Activated naive CD4-positive, alpha-beta T cell treated with Interleukin-2 at 50 U/mL for 16 hours (primary cell): ENCODE measurements at places on chromosomes 4 and X.

DNA sequence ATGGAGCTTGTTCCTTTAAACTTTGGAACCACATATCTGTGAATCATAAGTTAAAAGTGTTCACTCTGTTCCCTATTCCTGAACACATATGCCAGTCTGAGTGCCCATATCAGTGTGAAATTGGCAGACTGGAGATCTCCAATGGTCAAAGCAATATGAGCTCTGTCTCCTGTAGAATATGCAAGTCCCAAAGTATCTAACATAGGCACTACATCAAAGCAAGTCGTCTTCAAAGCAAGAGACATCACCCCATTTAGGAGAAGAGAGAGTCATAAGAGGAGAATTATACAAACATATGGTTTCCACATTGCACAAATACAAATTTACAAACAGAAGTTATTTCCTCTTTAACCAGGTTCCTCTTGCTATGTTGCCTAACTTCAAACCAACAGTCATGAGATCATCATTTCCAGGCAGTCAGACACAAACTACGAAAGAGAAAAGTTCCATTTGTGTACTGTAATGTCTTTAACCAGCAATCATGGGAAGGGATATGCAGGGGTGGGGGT, 9.9 kb upstream of the GK start:
- DNase-seq = no peak

GRCh38 chr4:179803857-179804256, 2361.6 kb upstream of the AGA start:
- no peak for DNase-seq

- no peak for DNase-seq
These were observed 2.0 kb upstream of the FATE1 start for GRCh38 chrX:151713849-151714248.

DNA sequence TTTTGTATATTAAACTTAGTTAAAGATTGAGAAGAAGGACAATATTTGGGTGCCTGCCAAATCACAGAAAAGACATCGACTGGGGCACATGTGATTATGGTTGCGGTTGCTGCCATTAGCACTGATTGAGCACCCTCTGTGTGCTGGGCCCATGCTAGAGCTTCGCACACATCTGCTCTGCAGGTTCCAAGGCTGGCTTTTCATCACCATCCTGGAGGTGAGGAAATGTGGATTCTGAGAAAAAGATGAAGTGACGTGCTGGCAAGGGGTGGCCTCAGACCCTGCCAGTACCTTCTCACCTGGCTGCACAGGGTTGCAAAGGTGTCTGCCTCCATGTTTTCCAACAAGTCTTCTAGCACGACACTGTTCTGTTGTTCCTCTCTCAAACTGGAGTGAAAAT, 134.0 kb downstream of the EVC2 start:
- DNase-seq = no peak

DNA sequence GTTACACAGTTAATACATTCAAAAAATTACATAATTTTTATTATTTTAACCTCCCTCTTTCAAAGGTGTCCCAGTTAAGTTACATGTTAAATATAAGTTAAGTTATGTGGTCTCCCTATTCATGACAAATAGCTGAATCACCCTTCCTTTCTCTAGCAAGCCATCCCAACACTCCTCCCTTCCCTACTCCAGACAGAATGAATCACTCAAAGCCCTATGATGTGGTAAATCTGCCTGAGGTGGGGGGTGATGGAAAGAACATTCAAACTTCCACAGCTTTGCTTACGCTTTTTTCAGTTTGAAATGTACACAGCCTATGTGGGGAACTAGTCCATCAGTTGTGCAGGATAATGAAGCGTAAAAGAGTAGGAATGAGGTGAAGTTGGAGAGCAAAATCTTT, 90.2 kb downstream of the CXCL13 start:
- DNase-seq = no peak

GRCh38 chrX:108795240-108795639, 58.9 kb upstream of the IRS4 start:
- no peak for DNase-seq

DNA sequence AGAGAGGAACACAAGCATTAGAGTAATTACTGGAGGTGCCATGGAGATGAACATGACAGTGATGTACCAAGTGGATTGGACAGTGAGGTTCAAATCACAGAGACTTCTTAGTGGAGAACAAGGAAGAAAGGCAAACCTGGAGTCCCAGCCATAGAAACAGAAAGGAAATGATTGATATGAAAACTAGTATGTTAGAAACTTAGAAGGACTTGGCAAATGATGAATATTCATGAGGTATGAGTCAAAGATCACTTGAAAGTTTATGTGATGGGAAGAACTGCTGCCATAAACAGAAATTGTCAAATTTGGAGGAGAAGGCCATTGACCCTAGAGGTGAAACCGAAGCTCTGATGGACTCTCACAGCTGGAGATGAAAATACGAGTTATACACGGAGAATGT, 88.2 kb downstream of the PHOX2B start:
- no peak for DNase-seq

GRCh38 chrX:69298466-69299140, 133.3 kb upstream of the PJA1 start:
- no peak for DNase-seq

DNA sequence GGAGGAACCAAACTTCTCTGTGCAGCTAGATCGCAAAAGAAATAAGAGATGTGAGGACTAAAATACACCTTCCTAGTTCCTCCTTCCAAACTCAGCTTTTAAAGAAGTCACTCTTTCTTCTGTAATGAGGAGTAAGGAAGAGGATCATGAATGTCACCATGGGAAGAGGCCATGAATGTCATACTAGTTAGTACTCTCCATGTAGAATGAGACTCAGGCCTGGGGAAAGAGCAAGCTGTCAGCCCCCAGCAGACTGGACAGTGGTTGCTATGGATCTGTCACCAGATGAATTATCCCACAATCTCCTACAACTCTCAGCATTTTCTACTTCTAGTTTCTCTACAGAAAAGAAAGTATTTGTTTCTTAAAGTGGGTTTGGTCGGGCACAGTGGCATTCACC, 57.1 kb upstream of the PRDM8 start:
- no peak for DNase-seq

DNA sequence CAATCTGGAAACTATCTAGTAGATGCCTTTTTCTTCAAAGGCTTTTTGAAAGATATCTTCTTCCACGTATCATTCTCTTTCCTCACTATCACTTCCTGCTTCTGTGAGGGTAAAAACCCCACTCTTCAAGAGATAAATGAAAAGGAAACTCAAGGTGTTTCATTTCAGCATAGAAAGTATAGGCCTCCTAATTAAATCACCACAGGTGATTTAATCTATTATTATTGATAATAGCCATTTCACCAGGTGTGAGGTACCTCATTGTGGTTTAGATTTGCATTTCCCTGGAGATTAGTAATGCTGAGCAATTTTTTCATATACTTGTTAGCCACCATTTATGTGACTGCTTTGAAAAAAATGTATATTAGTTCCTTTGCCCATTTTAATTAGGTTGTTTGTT, 92.0 kb upstream of the EMCN start:
- DNase-seq = no peak

- DNase-seq = no peak
These were observed 8.9 kb downstream of the MSANTD1 start for GRCh38 chr4:3257556-3258482.

- DNase-seq = no peak
These were observed 131.3 kb downstream of the FHDC1 start for GRCh38 chr4:153067376-153067775.

DNA sequence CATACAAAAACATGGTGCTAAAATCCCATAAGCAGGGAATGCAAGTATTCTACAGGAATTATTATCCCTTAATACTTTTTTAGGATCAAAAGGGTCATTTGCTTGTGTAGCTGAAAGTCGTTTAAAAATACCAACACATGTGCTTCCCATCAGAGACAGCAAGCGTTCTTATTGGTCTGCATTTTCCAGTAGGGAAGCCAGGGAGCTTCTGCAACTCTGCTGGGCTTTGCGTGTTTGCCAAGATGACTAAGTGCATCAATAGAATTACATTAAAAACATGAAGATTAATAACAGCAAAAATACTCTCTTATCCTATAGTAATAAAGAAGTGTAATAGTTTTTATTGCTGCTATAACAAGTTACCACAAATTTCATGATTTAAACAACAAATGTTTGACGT, 111.2 kb downstream of the QDPR start:
- no peak for DNase-seq

- DNase-seq = no peak
These were observed 42.9 kb downstream of the WWC2 start for GRCh38 chr4:183141997-183142396.

GRCh38 chr4:176270669-176271068, 1.6 kb upstream of the ASB5 start:
- DNase-seq = no peak

DNA sequence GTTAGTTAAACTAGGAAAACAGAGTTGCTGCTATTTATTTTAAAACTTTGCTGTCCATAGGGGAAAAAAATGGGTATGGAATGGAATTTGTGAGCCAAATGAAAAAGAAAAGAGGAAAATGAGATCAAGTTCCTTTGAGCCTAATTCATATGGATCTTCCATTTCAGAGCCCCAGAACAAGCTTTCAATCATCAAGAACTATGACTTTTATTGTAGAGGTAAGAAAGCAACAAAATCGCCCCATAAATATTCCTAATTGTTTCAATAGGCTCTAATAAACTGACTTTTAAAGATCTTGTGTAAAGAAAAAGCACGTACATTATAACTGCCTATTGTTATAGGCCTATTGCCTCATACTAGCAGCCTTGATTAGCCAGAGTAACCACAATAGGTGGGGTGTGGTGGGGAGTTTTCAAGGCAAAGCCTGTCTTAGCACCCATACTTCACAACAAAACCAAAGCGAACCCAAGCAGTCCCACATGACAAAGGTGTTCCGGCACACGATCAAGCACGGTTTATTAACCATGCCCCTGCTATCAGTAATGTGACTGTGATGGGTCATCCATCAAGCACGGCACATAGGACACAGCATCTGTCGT, 44.4 kb downstream of the RBM47 start:
- no peak for DNase-seq
